Kidney epithelial cell (primary cell): ENCODE measurements at places on chromosomes 6 and 20. TPM values are rescaled to one million over a fixed set of nuclear protein-coding genes. Genes with fewer than 3 reads are reported as not detected.

The RXRB gene
- total RNA-seq = 24.4 and 24.9 TPM in 2 replicates

The ENPP5 gene
- 4.9 and 6.6 TPM in 2 replicates for total RNA-seq

The NEU1 gene
- total RNA-seq = 142 and 152 TPM in 2 replicates

The FILIP1 gene
- total RNA-seq = 0.04 and 0.21 TPM in 2 replicates

The TP53TG5 gene
- not detected in 2 replicates for total RNA-seq

The TFAP2B gene
- 0.14 and 0.42 TPM in 2 replicates for total RNA-seq

The ERVFRD-1 gene
- not detected in 2 replicates for total RNA-seq

The MEI4 gene
- 0.21 TPM in 1 of 2 replicates, not detected in the other for total RNA-seq

The SPATA2 gene
- 3.9 and 5.1 TPM in 2 replicates for total RNA-seq

The BTN1A1 gene
- not detected in 2 replicates for total RNA-seq

The TLDC2 gene
- total RNA-seq = 0.14 and 0.25 TPM in 2 replicates

The EFCAB8 gene
- not detected in 2 replicates for total RNA-seq

The BMP2 gene
- total RNA-seq = 16.2 and 17.2 TPM in 2 replicates

The PXDC1 gene
- 92.4 and 99.1 TPM in 2 replicates for total RNA-seq

The F13A1 gene
- 1.6 and 2.1 TPM in 2 replicates for total RNA-seq

GRCh38 chr6:42979523-42980177 is 669 bp upstream of the PEX6 start:
- DNase-seq = no peak

DNA sequence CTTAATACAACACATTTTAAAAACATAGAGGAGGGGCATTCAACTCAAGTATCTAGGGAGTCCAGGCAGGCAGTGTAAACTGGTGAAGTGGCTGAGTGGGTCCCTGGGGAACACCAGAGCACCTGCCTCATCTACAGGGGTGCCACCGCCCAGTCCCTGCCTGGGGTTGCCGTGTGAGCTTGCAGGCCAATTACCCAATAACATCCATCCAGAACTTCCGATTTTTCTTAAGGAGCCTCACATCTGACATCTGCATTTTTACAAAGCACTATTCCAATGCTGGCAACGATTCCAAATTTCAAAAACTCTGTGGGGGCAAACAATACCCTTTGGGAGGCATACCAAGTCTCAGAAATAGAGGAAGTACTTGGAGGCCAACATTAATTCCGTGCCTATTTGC is 288.4 kb upstream of the TSHZ2 start:
- no peak for DNase-seq

- DNase-seq = no peak
These were observed 21.2 kb downstream of the CST4 start for GRCh38 chr20:23667666-23668065.

DNA sequence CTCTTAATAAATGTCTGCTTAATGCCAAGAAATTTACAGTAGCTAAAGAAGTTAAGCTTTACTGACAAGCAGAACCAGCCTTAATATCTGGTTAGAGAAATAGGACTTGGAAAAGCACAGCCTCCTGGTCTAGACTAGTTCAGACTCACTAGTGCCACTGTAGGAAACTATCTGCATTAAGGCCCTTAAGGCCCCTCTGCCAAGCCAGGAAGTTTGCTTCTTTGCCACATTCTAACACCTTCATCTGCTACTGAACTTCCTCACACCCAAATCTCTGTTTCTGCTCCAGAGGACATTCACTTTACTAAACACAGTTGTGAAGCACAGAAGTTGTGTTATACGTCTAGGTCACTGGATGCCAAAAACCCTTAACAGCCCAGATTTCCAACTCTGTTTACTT is 302.8 kb downstream of the BTBD9 start:
- DNase-seq = no peak

- DNase-seq = no peak
These were observed 251.8 kb upstream of the CITED2 start for GRCh38 chr6:139625998-139626975.

- no peak for DNase-seq
These were observed 165.2 kb downstream of the CLIC5 start for GRCh38 chr6:45850378-45851033.

GRCh38 chr20:44418069-44418905 is 57.4 kb upstream of the TTPAL start:
- no peak for DNase-seq

DNA sequence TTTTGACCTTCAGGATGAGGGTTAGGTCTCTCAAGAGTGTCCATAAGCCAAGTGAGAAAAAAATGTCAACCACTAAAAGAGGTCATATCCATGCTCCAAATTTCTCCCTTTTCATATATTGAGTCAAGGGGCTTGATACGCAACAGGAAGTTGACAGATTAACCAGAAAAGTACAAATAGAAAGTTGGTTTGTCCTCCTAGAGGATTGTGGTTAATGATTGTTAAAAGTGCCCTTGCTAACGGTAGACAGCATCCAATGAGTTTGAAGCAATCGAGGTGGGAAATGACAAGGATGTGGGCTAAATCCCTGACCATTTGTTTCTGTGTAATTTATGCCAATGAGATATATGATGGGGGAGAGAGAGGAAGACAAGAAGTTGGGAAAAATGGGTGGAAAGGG is 18.1 kb upstream of the HBS1L start:
- DNase-seq = no peak

- peak; percentile 92 for DNase-seq
These were observed 4.3 kb downstream of the CALHM4 start for GRCh38 chr6:116557893-116558292.

DNA sequence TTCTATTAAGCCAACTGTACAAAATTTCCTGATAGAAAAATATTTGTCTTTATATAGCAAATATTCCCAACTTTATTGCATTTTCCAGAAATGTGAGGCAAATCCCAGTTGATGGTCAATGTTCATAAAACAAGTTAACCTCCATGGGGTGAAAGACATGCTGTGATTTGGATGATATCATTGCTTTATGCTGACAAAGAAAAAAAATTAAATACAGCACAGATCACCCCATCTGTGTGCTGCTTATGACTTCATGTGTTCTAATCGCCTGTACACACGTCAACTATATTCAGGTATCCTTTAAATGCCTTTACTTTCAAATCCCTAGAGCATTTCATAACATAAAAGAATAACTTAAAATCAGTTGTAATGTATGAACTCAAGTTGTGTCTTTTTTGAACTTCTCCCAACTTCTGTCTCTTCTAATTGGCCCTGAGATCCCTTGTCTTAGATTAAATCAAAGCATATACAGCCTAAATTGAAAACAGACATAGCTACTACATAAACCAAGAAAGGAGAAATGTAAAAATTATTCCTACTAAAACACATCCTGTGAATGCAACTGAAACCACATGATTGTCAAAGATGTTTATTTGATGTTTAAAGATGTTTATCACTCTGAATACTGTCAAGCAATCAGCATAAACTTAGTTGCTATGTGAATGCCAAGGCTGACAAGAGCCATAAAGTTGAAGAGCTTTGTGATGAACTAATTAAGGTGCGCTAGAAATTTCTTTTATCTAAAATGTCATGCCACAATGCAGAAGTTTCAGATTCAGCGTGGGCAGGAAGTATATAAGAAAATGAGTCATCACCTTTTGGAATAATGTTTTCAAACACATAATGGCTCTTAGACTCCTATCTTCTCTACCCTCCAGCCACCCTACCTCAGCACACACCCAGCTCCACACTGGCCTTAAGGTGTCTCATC is 68.7 kb downstream of the FILIP1 start:
- DNase-seq = no peak

- no peak for DNase-seq
These were observed 58.0 kb upstream of the SLC35F1 start for GRCh38 chr6:117849087-117849486.

GRCh38 chr6:62615366-62616015 is 329.5 kb upstream of the KHDRBS2 start:
- DNase-seq = no peak

DNA sequence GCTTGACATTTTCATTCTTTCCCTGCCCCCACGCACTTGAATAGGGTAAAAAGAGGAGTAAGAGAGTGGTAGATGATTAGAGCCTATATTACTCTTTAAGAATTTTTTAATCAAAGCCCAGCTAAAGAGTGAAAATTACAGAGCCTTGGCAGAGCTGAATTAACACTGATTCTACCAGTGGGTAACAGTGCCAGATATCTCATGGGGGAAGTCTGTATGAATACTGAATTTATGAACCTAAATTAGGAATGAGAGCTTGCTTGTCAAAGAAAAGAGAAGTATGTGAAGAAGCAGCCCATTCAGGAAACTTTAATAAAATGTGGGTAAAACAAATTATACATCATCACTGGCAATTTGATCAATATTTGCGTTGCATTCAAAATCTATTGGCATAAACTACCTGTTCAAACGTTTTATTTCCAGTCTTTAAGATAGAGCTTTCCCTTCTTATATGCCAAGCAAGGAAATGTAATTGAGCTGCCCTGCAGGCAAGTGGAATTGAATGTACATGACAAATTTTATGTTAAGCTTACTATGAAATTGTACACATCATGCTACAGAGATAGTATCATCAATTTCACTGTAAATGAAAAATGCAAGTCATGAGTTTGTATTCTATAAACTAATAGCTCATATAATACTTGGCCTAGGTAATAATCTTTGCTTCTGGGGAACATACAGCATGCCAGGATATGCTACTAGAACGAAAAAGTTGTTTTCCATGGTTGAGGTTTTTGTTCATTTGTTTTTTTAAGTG is 14.5 kb downstream of the SOBP start:
- no peak for DNase-seq

GRCh38 chr6:161918628-161919205 is 644.9 kb upstream of the AGPAT4 start:
- DNase-seq = no peak

DNA sequence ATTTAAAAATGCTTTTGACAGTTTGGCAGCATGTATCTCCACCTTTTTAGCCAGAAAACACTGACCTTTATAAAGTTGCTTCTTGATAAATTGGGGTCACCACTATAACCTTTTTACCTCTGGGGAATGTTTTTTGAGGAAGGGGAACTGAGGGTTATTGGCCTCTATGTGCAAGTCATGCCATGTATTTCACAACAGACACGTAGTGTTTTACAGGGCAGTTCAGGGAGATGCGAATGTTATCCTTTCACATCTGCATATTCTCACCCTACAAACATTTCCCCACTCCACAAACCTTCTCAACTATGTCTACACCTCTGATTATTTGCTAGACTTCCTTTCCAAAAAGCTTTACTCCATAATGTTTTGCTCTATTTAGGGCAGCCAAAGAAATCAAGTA is 17.0 kb upstream of the SLA2 start:
- DNase-seq = no peak

GRCh38 chr6:54719131-54719530 is 127.4 kb upstream of the FAM83B start:
- no peak for DNase-seq

GRCh38 chr20:9884666-9885065 is 45.8 kb upstream of the PAK5 start:
- no peak for DNase-seq

DNA sequence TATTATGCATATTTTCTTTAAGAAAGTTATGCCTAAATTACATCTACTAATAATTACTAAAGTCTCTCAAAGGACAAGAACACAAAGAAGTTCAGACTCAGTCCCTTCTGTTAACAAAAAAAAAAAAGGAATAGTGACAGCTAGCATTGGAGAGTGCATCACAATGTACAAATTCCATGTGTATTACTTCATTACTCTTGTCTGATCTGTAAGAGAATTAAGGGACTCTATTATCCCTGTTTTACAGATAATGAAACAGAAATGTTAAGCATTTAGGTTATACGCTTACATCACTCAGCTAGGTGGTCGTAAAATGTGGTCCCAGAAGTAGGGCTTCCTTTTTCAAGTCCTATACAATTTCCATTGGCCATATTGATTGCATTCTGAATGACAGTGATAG is 17.2 kb upstream of the VNN1 start:
- no peak for DNase-seq

- DNase-seq = no peak
These were observed 118.0 kb downstream of the CHD6 start for GRCh38 chr20:41499961-41500725.

- DNase-seq = no peak
These were observed 4.3 kb upstream of the KCNG1 start for GRCh38 chr20:51027035-51027795.

DNA sequence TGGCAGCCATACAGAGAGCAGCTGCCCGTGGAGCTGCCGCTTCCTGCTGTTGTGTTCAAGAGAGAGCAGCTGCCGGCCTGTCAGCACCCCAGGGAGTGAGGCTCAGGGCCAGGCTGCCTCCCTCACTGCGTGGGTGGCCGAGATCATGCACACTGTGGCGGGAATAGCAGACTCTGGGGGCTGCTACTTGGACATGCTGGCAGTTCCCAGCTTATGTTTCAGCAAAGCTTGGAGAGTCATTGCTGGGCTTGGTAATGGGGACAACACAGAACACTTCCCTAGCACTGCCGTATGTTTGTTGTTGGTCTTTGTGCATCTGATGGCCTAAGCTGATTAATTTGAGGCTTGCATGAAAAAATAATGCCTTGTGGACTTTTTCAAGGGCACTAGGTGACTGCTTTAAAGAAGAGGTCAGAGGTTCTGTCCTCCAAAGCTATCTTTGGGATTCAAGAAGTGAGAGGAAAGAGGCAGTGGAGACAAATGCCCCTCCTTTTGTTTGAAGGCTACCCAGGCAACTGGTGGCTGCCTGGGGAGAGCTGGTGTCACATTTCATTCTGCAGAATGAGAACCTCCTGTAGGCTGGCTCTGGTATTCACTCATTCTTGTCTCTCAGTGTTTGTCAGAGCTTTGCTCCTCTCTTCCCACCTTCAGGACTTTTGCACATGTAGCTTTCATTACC is 18.8 kb downstream of the MRAP2 start:
- no peak for DNase-seq

GRCh38 chr20:43458422-43458924 is 777 bp downstream of the SRSF6 start:
- no peak for DNase-seq

- no peak for DNase-seq
These were observed 157.5 kb downstream of the CEBPB start for GRCh38 chr20:50348096-50348495.

DNA sequence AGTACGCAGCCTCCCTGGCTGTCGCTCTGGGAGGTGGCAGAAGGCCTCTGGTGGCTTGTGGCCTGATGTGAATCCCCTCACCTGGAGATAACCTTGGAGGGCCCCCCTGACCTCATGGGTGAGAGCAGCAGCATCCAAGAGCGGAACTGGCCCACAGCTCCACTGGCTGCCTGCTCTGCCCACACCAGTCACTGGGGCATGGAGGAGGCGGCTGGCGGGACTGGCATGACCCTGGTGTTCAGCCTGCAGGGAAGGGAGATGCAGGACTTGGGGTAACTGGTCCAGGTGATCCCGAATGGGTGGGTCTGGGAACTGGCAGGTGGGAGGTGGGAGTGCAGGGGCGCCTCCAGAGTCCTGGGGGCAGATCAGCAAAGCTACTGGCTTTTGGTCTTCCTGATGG is 10.6 kb upstream of the DSN1 start:
- no peak for DNase-seq

- no peak for DNase-seq
These were observed 64.1 kb upstream of the SOX4 start for GRCh38 chr6:21529431-21529830.

- no peak for DNase-seq
These were observed 205.0 kb upstream of the LRFN2 start for GRCh38 chr6:40792183-40792582.

DNA sequence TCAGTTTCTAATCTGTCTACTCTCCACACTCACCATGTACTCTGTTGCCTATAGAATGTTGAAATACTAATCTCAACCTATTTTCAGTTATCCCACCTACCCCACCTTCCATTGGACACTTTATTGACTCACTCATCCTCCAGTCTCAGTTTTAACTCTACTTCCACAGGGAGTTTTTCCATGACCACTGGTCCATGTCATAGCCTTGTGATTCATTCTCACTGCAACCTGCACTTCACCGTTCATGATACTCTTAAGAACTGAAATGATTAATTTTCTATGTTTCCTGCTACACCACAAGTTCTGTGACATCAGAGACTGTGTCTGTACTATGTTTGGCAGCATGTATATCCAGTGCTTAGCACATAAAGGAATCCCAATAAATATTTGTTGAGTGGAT is 122.8 kb upstream of the HSF2 start:
- peak; percentile 64 for DNase-seq
